ENCODE measurements at places on chromosomes 11 and 22. TPM values are rescaled to one million over a fixed set of nuclear protein-coding genes. Genes with fewer than 3 reads are reported as not detected.
A peak's percentile ranks its signal among the peaks of the same experiment; 100 is the strongest.

Gene PNPLA5
- not detected for total RNA-seq

Gene SYT7
- total RNA-seq: 1.3 TPM

Gene OR51B5
- 0.92 TPM for total RNA-seq

Gene PLAAT5
- not detected for total RNA-seq

GRCh38 chr11:126646701-126647557 lies 291.4 kb downstream of the ST3GAL4 start:
- no peak for DNase-seq

DNA sequence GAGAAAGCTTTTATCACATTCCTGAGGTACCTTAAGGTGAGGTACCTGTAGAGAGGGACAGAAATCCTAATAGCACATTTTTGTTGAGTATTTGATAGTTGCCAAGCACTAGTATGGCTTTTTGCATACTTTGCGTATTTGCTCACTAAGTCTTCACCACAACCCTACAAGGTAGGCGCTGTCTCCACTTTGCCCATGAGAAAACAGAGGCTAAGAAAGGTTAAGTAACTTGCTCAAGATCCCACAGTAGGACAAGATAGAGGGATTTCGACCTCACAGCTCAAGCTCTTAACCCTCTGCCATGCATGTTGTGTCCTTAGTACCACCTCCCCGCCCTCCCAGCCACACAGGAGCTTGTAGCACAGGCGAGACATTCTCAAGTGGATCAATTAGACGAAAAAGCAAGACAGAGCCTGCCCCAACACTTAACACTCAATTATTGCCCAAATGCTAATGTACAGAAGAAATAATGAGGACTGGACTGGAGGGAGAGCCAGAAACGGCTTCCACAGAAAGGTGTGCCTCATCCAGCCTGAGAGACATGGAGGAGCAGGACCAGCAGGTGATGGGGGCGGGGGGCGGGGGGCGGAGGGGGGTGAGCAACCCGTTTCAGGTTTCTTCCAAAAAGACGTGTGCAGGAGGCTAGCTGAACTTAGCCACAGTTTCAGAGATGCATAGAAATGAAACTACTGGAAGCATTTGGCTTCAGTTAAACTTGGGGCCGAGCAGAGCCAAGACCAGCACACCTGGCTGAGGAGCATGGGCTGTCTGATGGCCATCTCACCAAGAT lies 26.7 kb upstream of the CD44 start:
- no peak for DNase-seq

Gene CDC42EP1
- total RNA-seq: 66.3 TPM

GRCh38 chr11:8814209-8814922 lies 96.6 kb upstream of the AKIP1 start:
- peak; percentile 64 for DNase-seq

- DNase-seq: no peak
Observed at GRCh38 chr11:75955443-75955842, 140.4 kb downstream of the UVRAG start.

Gene OR52N4
- total RNA-seq: not detected

Gene SLC22A25
- total RNA-seq: not detected

DNA sequence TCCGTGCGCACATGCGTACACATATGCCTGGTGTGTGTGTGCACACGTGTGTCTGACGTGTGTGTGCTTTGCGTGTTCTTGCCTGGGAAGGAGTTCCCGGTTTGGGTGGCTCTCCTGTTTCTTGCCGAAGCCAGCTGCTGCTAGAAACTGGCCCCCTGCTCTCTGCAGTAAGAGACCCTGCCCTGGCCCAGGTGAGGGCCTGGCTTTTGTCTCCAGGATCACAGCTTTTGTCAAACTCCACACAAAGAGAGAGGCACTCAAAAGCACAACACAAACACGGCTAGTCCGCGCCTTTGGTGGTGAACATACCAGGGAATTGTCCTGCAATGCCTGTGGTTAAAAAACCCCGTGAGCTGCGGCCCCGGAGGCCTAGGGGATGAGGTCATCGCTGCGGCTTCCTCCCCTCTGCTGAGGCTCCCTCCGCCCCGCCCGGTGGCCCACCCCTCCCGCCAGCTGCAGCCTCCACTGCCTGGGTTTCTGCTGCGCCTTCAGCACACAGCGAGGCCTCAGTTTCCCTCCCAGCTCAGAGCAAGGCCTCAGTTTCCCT lies 88.9 kb downstream of the KCNQ1 start:
- DNase-seq: peak; percentile 55

DNA sequence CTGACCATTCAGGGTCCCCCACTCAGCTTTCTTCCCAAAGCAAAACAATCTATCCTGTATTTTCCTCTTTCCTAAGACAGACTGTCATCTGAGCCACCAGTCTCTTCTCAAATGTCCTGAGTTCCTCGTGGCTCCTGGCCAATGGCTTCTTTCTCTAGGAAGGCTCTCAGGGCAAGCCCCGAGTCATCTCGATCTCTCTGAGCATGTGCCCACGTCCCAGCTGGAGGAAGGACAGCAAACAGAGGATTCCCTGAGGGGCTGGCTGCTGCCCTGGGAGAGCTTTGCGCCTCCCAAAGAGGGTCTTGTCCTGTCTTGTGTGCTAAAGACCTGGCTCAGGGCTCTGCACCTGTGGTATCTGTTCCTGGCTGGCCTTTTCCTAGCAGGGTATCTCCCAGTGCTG lies 8.3 kb downstream of the SLC37A2 start:
- no peak for DNase-seq

Gene MS4A12
- total RNA-seq: not detected

DNA sequence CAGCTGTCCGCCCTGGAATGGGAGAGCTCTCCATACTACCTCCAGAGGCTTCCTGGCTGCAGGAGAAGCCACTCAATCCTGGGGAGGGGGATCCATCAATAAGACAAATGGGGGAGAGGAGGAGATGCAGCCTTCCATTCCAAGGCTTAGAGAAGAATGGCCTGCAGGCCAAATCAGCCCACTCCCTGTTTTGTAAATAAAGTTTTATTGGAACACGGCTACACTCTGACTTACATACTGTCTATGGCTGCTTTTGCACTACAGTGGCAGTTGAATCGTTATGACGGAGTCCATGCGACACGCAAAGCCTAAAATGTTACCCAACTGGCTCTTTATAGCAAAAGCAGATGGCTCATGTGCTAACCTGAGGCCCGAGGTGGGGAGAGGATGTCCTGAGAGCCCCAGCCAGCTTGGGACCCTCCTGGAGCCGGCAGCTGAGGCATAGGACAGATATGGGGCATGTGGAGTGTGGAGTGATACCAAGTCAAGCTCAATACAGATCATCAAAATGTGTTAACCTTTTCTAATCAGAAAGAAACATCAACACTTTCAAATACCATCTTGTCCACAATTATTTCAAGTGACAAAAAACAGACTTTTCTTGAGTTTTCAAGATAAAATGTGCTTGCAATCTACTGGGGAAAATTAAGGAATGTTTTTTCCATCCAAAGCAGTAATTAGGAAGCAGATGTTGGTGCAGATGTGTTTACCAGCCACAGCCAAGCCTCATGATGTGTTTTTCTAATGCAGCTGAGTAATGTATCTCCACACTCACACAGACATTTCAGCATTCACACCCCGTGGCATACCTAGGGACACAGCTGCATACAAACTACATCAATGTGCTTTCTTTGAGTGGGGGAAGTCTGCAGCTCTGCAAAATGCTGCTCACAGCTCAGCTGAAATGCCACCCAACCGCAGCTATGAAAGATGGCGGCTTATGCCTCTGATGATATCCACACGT lies 181.6 kb downstream of the SHANK2 start:
- peak; percentile 38 for DNase-seq

Gene HTR3B
- total RNA-seq: not detected

Gene SCGB1A1
- total RNA-seq: not detected

Gene ALDH3B1
- total RNA-seq: 2.9 TPM
